HL-60 (cell line): ENCODE measurements at places on chromosomes 7 and 10.

- no peak for DNase-seq
Measured at GRCh38 chr7:102042016-102042656, 224.7 kb downstream of the CUX1 start.

DNA sequence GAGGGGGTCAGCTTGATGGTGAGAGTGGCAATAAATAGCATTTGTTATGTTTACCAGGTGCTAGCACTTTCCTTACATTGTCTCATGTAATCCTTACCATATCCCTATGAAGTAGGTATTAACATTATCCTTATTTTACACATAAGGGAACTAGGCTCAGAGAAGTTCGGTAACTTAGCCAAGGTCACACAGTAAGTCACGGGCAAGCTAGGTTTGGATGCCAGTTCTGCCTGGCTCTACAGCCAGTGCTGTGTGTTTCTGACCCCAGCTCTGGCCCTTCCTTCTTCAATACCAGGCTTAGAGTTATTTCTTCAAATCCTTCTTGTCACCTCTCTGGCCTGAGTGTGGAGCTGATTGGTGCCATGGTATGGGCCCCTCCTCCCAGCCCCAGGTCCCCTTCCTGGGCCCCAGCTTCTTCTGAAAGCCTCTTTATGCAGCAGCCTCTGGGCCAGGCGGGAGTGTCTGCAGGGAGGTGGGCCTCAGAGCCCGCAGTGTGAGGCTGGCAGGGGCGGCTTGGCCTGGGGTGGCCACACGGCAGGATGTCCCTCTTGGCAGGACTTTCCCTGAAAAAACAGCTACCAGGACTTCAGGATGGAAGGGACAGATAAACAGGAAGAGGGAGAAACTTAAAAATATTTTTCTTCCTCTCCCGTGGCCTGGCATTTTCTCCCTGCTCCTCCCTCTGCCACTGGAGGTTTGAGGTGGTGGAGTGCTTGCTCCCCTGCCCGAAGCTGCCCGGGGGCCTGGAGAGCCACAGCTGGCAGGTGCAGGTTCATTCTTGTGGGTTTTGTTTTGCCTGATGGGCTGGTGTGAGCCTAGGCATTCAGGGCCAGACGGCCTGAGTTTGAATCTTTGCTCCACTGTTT lies 20.6 kb downstream of the PALD1 start:
- DNase-seq = peak; percentile 65

GRCh38 chr7:86914551-86914950 lies 144.9 kb downstream of the ELAPOR2 start:
- no peak for DNase-seq

- DNase-seq = no peak
Measured at GRCh38 chr7:131556909-131557651, 652 bp upstream of the PODXL start.

DNA sequence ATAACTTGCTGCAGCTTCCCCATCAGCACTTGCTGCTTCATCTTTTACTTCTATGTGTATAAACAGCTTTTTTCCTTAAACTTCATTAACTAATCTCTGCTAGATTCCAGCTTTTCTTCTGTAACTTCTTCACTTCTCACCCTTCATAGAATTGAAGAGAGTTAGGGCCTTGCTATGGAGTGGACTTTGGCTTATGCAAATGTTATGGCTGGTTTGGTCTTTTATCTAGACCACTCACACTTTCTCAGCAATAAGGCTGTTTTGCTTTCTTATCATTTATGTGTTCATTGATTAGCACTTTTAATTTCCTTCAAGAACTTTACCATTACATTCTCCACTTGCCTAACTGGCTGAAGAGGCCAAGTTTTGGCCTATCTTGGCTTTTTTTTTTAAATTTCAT lies 64.2 kb upstream of the HELLS start:
- DNase-seq = no peak

DNA sequence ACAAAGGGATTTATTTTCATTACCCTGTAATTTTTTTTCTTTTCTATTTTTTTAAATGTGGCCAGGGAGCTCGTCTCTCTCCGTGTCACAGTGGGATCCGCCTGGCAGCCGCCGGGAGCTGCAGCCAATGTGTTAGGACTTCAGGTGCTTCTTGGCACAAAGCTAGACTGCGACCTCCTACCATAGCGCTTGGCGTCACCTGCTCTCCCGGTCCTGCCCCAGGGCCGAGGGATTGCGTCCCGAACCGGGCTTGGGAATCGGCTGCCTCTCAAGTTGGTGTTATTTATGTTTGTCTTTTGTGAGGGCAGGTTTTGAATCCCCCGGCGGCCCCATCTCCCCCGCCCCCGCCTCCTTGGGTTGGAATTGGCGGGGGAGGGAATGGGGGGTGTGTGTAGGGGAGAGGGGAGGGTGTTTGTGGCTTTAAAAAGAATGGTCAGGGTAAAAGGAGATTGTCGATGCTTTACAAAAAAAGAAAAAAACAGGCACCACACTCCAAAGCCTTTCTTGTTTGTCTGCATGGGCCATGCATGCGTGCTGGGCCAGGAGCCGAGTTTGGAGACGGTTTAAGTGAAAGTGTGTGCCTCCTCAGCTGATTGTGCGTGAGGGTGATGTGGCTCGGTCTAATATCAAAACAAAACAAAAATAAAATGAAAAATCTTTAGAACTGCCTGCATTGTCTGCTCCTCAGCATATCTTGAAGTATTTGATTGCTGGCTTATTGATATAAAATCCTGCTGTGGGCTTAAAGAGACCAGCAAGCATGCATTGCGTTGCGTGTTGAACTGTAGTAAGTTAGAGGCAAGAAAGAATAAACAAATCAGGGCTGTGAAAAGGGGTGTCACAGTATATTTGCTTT lies 1.2 kb downstream of the PPP1R9A start:
- no peak for DNase-seq

- no peak for DNase-seq
Measured at GRCh38 chr10:73653701-73654100, 2.1 kb downstream of the SYNPO2L start.

DNA sequence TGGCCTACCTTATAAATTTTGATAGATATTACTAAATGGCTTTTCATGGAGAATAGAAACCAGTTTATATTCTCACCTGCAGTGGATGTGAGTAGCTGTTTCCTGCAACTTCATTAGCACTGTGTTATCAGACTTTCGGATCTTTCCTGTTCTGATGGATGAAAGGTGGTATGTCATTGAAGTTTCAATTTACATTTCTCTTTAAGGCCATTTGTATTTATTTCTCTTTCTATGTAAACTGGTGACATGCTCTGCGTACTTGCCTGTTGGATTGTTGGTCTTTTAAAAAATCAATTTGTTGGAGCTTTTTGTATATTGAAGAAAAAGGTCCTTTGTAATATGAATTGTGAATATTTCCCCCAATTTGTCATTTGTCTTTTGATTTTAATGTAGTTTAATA lies 95.8 kb upstream of the STRIP2 start:
- no peak for DNase-seq

- DNase-seq = no peak
Measured at GRCh38 chr10:76667408-76668370, 969.9 kb downstream of the KCNMA1 start.

DNA sequence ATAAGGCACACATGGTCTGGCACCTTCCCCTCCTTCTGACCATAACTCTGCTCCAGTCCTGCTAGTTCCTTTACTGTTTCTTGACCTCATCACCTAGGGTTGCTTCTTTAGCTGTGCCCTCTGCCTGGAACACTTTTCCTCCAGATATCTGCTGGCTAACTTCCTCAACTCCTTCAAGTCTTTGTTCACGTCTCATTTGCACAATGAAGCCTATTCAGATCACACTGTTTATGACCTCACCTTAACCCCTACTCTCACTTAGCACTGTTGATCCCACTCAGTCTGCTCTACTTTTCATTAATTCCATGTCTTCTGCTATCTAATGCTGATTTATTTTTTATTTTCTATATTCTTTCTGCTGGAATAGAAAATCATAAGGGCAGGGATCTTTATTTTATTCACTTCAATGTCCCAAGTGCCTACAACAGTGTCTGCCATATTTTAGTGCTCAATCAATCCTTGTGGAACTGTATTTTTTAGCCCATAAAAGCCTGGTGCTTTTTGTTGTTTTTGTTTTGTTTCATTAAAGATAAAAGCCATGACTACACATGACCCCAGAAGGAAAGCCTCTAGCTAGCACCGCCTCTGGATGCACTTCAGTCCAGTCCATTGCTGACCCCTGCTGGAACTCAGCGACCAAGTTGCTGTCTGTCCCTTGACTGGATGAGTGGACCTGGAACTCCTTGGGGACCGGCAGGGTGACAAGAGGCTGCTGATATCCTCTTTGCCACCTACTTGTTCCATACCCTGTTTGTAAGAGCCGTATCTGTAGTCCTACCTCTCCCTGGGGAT lies 12.3 kb downstream of the KLF14 start:
- peak; percentile 4 for DNase-seq

DNA sequence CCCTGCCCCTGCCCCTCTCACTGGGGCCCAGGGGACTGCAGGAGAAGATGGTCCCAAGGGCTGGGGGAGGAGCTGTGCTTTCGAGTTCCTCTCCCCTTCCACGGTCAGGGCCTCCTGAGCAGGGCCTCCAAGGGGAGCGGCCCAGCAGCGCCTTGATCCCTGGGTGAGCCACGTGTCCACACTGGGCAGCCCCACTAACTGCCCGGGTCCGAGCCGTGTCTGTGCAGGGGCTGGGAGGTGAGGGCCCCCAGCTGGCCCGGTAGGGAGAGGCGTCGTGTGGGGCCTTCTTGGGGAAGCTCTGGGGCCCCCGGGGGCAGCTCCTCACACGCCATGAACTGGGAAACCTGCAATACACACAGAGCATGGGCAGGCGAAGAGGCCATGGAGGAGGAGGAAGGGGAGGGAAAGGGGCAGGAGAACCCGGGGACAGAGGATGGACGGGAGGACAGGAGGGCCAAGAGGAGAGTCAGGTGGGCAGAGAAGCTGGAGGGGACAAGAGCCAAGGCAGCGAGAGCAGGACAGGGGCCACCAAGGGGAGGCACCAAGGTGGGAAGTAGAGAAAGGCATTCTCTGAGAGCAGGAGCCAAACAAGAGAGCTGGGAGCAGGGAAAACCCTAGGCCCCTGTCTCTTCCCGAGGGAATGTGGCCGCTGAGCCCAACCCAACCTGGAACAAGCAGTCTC lies 32.8 kb downstream of the KCNH2 start:
- no peak for DNase-seq

DNA sequence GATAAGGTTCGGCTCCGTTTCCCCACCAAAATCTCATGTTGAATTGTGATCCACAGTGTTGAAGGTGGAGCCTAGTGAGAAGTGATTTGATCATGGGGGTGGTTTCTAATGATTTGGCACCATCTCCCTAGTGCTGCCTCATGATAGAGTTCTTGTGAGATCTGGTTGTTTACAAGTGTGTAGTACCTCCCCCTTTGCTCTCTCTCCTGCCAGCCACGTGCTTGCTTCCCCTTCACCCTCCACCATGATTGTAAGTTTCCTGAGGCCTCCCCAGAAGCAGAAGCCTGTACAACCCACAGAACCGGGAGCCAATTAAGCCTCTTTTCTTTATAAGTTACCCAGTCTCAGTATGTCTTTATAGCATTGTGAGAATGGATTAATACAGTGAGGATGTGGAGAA lies 12.1 kb upstream of the LRGUK start:
- no peak for DNase-seq

DNA sequence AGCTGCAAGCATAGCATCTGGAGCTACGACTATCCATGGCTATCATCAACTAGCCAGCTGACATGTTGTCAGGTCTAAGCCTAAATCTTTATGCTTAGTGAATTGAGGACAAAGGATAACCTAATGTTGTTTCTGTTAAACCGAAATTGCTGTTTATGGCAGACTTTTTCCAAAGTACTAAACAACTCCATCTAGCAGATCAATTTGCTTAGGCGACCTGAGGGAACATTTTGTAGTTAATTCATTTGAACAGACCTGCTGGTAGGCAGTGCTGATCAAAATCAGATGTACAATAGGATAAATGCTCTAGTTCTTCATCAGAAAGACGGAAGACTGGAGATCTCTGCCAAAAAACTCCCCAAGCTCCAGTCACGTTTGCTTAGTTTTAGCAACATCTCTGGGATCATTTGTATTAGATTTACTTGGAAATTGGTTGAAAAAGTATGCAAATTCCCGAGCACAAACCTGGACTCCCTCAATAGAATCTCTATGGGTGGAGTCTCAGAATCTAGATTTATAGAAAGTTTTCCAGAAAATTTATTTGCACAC lies 301.6 kb upstream of the NRP1 start:
- DNase-seq = no peak

- DNase-seq = no peak
Measured at GRCh38 chr10:131267814-131268095, 43.8 kb downstream of the TCERG1L start.

DNA sequence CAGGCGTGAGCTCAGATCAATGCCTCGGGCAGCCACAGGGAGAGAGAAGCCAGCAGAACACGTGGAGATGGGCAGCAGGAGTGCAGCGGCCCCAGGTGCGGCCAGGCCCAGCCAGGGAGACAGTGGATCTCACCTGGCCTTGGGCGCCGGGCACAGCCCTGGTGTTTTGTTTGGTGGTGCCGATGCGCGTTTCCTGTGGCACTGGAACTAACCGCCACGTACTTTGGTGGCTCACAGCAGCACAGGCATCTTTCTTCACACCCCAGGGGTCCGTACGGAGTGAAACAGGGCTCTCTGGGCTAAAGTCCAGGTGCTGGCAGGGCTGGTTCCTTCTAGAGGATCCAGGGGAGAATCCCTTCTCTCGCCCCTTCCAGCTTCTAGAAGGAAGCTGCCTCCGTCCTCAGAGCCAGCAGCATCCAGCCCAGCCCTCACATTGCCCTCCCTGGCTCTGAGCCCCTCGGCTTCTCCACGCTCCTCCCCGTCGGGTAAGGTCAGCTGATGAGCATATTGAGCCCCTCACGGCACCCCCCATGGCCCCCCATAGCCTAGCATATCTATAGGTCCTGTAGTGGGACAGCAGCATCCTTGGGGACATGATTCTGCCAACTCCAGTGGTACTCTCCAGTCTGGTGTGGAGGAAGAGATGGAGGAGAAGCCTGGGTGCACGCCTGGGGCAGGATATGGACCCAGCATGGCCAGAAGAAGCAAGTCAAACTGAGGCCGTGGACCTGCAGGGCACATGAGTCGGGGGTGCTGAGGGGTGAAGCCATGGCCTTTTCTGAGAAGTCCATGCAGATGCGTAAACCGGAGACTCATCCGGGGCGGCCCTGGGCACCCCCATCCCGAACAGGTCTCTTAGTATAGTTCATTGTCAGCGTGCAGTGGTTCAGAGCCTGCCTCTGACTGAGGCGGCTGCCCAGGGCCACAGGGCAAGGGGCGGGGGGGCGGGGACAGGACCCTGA lies 43.4 kb upstream of the PPP2R2D start:
- DNase-seq = no peak

GRCh38 chr7:22159341-22159740 lies 197.6 kb downstream of the RAPGEF5 start:
- DNase-seq = no peak

GRCh38 chr7:42746214-42746613 lies 165.7 kb downstream of the C7orf25 start:
- DNase-seq = no peak

- no peak for DNase-seq
Measured at GRCh38 chr7:106588422-106589197, 72.3 kb downstream of the CCDC71L start.

DNA sequence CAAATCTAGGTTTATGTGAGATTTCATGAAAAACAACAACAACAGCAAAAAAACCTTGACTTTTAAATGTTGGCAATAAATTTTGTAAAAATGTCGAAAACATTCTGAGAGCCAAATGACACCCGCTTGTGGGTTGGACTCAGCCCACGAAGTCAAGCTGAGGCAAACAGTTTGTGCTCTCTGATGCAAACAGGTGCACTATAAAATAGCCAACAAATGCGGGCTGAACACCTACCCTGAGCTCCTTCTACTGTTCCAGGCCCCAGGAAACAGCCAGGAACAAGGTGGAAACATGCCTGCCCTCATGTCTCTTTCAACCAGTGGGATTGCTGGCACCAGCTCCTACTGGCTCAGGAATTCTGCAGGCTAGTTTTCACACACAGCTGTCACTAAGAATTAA lies 105.0 kb upstream of the ZNF716 start:
- DNase-seq = no peak

GRCh38 chr7:14924398-14924797 lies 21.8 kb upstream of the DGKB start:
- DNase-seq = no peak
